ENCODE measurements at places on chromosomes 12 and 14. TPM values are rescaled to one million over a fixed set of nuclear protein-coding genes. Genes with fewer than 3 reads are reported as not detected.
A peak's percentile ranks its signal among the peaks of the same experiment; 100 is the strongest.

DNA sequence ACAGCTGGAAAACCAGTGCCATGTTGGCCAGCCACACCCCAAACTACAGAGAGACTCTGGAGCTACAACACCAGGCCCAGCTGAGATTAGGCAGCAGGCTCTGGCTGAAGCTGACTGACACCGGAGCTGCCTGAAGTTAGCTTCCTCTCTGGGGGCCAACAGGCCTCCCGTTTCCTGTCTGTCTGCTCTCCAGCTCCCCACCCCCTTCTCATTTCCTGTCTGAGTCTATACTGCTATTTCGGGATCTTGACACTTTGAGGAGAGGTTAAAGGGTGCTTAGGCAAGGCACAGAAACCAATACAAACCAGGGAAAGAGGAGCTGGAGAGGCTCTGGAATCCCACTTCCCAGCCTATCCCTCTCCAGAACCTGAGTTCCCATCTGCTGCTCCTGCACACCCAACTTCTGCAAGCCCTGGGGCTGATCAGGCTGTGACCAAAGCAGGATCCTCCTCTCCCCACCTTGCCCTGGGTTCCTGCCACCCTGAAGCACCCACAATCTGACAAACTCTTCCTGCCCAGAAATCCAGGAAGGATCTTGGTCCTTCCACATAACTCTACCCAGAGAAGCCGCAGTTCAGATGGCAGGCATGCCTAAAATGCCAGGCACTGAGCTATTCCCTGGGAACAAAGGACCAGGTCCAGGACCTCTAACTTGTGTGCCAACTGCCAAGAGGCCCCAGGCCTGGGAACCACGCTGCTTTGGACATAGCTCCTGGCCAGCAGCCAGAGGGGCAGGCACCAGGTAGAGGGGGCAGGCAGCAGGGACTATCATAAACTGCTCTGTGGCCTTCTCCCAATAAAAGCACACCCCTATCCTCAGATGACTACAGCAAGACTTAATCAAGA is 39.9 kb downstream of the PRPF40B start:
- peak; percentile 75 for DNase-seq

- peak; percentile 49 for DNase-seq
Measured at GRCh38 chr12:108826101-108826806, 31.1 kb downstream of the SSH1 start.

The SLC6A12 gene
- 0.59 TPM for polyA plus RNA-seq

- DNase-seq, result no peak
Measured at GRCh38 chr12:101925935-101926334, 48.6 kb downstream of the DRAM1 start.

The P2RX7 gene
- polyA plus RNA-seq, result 12.9 TPM

GRCh38 chr12:17976202-17976601 is 113.8 kb downstream of the RERGL start:
- DNase-seq, result no peak

The TAS2R31 gene
- not detected for polyA plus RNA-seq

- no peak for DNase-seq
Measured at GRCh38 chr12:45708901-45709300, 20.6 kb upstream of the ARID2 start.

DNA sequence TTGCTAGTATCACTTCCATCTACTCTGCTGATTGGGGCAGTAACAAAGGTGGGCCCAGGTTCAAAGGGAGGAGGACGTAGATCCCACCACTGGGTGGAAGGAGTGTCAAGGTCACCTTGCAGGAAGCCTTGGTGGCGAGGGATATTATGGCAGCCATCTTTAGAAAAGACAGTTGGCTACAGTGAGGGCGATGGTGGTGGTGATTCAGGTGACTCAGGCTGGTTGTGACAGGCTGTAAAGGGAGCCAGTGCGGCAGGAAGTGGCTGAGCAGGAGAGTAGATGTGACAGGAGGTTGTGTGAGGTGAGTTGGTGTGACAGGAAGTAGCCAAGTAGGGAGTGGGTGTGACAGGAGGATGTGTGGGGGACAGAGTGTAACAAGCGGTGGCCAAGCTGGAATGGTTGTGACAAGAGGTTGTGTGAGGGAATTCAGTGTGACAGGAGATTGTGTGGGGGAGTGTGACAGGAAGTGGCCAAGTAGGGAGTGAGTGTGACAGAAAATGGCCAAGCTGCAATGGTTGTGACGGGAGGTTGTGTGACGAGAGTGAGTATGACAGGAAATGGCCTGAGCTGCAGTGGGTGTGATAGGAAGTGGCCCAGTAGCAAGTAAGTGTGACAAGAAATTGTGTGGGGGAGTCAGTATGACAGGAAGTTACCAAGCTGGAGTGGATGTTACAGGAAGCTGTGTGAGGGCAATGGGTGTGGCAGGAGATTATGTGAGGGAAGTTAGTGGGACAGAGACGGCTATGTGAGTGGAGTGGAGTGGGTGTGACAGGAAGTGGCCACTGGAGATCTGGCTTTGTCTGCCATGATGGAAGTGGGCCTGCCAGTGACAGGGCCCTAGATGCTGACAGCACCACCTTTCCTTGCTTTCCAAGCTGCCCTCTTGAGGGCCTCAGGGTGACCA is 136.5 kb upstream of the MYL2 start:
- DNase-seq, result peak; percentile 70

DNA sequence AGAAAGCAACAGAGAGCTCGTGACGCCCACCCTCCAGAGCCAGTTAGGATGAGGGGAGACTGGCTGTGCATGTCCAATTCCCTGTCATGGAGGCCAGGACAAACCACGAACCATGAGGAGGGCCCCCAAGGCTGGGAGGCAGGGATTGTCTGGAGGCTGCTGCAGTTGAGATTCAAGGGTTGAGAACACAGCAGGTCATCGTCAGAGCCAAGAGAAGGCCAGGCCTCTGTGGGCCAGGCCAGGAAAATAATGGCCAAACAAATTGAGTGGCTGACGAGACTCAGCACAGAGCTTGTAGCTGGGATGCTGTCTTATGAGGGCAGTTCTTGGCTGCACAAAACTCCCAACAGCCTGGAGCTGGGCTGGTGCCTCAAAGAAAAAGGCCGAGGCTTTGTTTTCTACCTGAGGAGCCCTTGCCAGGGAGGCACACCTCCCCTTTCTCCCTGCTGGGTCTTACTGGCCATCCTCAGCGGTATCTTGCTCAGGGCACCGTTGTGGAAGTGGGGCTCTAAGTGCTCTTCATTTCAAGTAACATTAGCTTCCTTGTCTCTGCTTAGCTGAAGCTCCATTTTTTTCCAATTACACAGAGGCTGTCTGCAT is 665.9 kb downstream of the BCL11B start:
- no peak for DNase-seq
